Activated CD4-positive, alpha-beta memory T cell treated with anti-CD3 and anti-CD28 coated beads, Interleukin-2, amount 10 ng/mL, durations not matched to agents 7 days and 5 days (primary cell): ENCODE measurements at places on chromosomes 7 and 10. TPM values are rescaled to one million over a fixed set of nuclear protein-coding genes. Genes with fewer than 3 reads are reported as not detected.

Gene NME8
- not detected for total RNA-seq

- H3K4me1 ChIP-seq, result peaks cover 8% of the 10 kb centered on the region
- H3K36me3 ChIP-seq, result peaks cover 11% of the 10 kb centered on the region
- DNase-seq, result no peak
- H3K4me3 ChIP-seq, result no peak overlapping the region
- H3K27ac ChIP-seq, result no peak overlapping the region
- H3K27me3 ChIP-seq, result no peaks in the 10 kb centered on the region
Observed at GRCh38 chr10:35185260-35186034, 58.8 kb downstream of the CREM start.

GRCh38 chr10:23191764-23192711 is at the start of gene PTF1A:
TSS of gene PTF1A (plus strand) at chr10:23192312. CDS start at chr10:23192531, 219 bp downstream.
- no peak within 1 kb of the TSS for H3K4me3 ChIP-seq
- peaks cover 64% of the 10 kb centered on the region for H3K27me3 ChIP-seq
- H3K27ac ChIP-seq, result peak within 1 kb of the TSS; percentile 47
- DNase-seq, result no peak
- no peaks in the 10 kb centered on the region for H3K36me3 ChIP-seq

DNA sequence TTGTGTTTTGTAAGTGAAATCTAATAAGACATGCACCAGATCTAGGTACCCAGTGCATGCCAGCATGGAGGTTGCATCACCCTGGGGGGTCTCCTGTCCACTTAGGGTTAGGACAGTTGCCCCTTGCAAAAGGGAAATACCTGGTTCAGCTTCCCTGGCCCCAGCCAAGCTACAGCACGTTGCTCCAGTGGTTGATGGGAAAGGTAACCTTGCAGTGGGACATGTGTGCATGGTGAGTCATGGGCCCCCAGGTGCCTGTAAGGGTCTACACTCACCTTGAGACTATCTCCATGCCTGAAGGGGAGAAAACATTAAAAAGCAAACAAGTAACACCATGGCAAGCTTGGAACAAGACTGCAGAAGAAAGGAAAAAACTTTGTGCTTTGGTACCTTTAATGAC is 143.9 kb downstream of the LSM5 start:
- no peaks in the 10 kb centered on the region for H3K27me3 ChIP-seq
- DNase-seq, result no peak
- no peaks in the 10 kb centered on the region for H3K4me1 ChIP-seq
